ENCODE measurements at places on chromosomes 7 and 10.

- no peak for DNase-seq
These were observed 5.9 kb upstream of the PWWP2B start for GRCh38 chr10:132390921-132391675.

DNA sequence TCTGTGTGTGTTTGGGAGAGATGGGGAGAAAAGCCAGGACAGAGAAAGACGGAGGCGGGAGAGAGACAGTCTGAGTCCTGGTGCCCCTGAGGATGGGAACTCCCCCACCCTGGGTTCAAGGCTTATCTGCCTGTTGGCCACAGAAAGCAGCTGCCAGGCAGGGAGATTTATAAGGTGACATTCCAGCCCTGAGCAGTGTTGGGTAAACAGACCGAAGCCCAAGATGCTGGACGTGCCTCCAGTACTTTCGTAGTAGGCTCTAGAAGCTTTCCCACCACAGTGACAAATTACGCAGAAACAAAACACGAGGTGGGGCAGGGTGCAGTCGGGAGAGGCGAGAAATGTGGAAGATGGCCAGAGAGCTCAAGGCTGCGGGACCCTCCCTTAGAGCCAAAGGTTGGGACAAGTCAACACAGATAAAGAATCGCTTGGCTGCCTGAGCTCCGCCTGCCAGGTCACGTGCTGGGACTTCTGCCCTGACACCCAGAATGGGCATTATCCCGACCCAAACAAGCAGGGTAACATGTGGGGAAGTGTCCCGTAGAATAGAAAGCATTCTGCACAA, 41.1 kb downstream of the CCDC3 start:
- no peak for DNase-seq

DNA sequence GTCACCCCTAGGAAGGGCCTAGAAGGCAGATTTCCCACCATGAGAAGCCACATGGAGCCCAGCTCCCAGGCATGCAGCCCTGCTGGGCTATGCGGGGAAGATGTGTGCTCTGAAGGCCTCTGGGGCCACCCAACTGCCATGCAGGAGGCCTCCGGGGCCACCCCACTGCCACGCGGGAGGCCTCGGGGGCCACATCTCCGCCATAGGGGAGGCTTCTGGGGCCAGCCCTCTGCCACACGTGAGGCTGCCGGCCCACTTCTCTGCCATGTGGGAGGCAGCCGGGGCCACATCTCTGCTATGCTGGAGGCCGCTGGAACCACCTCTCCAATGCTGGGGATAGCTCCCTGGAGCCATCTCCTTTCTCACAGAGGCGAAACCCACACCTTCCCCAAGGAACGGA, 451.8 kb downstream of the DNAJB6 start:
- DNase-seq, result no peak

- no peak for DNase-seq
These were observed 364.7 kb upstream of the NFE2L3 start for GRCh38 chr7:25787336-25787735.

DNA sequence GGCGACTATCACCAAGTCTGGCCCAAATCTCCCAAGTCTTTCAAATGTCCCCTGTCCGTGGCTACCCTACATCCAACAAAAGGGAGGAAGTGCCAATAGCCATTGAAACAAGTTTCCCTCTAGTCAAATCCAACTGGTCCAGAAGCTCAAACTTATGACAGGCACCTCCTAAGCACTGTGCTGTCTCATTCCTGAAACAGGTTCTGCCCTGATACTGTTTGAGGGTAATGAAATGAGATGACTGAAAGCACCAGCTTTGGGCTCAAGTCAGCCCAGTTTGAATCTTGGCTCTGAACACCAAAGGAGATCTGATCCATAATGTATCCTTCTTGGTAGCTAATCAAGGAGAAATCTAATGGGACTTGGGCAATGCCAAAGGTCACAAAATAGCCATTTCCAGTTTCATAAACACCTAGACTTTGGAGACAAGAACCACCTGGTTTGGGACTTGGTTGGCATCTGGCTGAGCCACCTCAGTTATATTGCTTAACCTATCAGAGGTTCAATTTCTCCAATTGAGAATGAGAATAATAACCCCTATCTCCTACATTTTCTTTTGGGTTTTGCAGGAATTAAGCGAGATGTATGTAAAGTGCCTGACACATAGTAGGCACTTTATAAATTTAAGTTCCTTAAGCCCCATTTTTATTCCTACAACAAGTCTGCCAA, 34.7 kb upstream of the ARID5B start:
- DNase-seq, result no peak

GRCh38 chr10:132366499-132366898, 30.5 kb upstream of the PWWP2B start:
- no peak for DNase-seq

- no peak for DNase-seq
These were observed 115.6 kb downstream of the TWIST1 start for GRCh38 chr7:19001854-19002253.

DNA sequence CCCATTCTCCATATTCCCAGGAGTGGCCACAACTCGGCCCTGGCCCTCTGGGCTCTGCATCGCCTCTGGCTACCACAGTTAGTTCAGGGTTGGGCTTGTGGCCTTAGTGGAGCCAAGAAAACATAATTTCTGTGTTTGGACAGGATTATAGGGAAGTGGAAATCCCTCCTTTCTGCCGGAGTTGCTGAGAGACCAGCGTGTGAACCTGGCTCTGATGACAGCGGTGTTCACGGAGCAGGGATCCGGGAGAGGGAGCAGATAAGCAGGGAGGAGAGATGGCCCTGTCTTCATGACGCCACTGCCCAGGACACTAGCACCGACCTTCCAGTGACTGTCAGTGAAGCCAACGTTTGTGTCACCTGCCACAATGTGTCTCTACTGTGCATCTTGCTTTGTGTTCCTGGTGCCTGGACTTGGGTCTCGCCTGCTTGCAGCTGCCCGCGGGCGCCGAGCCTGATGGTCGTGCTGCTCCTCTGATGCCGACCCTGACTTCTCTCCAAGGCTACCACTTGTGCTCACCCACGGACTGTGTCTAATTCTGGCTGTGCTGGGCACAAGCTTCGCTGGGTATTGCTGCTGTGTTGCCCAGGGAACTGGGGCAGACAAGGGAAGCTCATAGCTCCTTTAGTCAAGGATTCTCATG, 67.0 kb upstream of the VIPR2 start:
- no peak for DNase-seq

DNA sequence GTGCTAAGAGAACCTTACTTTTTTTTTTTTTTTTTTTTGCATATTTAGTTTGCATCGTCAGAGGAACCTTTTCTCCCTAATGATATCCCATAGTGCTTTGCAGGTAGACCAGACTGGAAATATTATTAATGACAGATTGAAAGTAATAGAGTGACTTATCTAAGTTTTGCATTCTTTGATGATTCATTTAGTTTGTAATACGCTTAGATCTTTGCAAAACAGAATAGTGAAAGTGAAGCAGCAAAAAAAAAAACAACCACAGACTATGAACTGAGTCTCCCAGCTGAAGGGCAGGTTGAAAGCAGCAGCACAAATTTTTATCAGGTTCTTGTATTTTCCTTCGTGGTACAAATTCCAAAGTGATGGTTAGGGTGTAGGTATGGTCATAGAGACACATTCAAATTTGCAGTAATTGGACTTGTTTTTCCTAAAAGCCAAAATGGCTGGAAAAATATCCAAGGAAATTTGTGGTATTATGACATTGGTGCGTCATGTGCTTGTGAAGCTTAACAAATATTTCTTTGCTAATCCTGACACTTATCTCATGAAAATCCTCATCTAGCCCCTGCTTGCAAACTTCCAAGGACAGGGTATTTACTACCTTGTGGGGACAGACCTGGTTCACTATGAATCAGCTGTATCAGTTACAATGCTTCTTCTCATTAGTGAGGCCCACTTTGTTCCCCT, 81.8 kb upstream of the CREB5 start:
- no peak for DNase-seq

- DNase-seq, result no peak
These were observed 13.2 kb downstream of the PTPRN2 start for GRCh38 chr7:158574308-158575036.

GRCh38 chr10:38007551-38007950, 2.9 kb upstream of the ZNF33A start:
- DNase-seq, result peak; percentile 63

DNA sequence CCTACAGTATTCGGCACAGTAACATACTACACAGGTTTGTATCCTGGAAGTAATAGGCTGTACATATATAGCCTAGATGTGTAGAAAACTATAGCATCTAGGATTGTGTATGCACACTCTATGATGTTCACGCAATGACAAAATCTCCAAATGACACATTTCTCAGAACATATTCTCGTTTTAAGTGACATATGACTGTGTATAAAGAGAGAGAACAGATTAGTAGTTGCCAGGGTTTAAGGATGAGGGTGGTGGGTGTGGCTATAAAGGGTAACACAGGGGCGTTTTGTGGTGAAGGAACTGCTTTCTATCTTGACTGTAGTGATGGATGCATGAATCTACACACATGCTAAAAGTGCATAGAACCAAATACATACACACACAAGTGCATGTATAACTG, 101.2 kb downstream of the ARL4A start:
- DNase-seq, result no peak

DNA sequence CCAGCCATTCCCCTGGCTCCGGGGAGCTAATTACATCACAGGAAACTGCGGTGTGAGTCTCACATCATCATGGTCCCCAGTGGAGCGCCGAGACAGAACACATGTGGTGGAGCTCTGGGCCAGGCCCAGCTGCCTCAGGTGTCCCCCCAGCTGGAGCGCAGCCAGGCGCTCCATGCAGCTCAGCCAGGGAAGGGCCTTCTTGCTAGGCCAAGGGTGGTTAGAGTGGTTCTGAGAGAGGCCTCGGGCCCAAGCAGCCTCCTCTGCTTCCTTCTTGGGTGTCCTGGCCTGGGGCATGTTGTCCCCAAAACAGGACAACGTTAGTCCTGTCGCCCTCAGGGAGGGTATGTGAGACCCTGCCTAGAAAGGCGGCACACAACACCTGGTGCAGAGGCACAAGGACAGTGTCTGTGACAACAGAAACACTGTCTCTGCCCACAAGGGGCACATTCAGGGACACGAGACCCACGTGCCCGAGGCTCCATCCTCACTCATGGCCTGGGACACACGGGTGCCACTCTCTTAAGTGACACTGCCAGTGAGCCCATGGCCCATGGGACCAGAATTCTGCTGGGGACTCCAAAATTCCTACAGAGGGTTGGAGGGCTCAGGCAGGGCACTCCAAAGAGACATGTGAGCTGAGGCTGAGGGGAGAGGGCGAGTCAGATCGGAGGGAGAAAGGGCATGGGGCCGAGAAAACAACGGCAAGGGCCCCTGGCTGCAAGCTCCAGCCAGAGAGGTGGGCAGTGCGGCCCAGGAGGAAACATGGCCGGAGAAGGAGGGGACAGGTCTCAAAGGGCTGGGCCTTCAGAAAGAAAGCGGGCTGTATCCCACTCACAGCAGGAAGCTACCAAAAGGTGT, 37.0 kb upstream of the RET start:
- no peak for DNase-seq

- DNase-seq, result peak; percentile 60
These were observed 109.9 kb downstream of the ITGB8 start for GRCh38 chr7:20440472-20441105.

DNA sequence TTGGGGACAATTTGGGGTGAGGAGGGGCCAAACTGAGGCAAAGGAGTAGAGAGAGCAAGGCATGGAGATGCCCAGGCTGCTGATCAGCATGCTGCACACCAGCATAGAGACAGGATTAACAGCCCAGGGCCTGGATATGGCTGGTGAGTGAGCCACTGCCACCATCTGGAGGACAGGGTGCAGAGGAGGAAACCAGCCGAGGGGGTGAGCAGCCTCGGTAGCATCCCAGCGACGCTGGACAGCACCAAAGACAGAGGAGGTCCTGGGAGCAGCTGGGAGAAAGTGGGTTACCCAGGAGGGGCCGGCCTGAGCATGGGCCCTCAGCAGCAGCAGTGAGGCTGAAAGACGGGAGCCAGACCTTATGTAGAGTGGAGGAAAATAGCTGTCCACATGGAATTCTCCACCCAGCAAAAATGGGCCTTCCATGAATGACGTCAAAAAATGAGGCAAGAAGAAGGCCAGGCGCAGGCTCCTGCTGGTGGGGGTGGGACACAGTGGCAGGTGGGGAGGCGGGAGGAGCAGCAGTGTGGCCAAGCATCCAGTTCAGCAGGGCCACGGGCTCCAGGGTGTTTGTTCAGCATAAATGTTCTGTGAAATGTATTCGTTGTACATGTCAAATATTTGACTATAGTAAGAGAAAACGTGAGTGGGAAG, 16.7 kb downstream of the RET start:
- DNase-seq, result peak; percentile 15

GRCh38 chr7:128364166-128364870, 2.8 kb upstream of the PRRT4 start:
- DNase-seq, result no peak
